H9 (cell line): ENCODE measurements at places on chromosomes 12 and 14. TPM values are rescaled to one million over a fixed set of nuclear protein-coding genes. Genes with fewer than 3 reads are reported as not detected.

Gene CPSF2
- 106 and 108 TPM in 2 replicates for total RNA-seq

Gene MYF6
- not detected in 2 replicates for total RNA-seq

Gene PLEKHG7
- not detected in 2 replicates for total RNA-seq

Gene SLC10A1
- total RNA-seq, result not detected in 2 replicates

Gene FAM222A
- 2.8 and 3.2 TPM in 2 replicates for total RNA-seq

Gene CDKL1
- 0.72 and 1.8 TPM in 2 replicates for total RNA-seq

Gene SDR9C7
- total RNA-seq, result not detected in 2 replicates
